ENCODE measurements at places on chromosomes 16 and 17. TPM values are rescaled to one million over a fixed set of nuclear protein-coding genes. Genes with fewer than 3 reads are reported as not detected.

CCDC78 gene
- 0.62 TPM for total RNA-seq

PSMD12 gene
- total RNA-seq = 23.0 TPM

C17orf100 gene
- 2.1 TPM for total RNA-seq

ITGB4 gene
- 50.5 TPM for total RNA-seq

- no peak for DNase-seq
These were observed 29.9 kb downstream of the YPEL2 start for GRCh38 chr17:59361386-59361785.

GRCh38 chr16:89422905-89423630 is 67.3 kb downstream of the ANKRD11 start:
- DNase-seq = no peak

GRCh38 chr16:29916979-29917378 is 9.0 kb downstream of the KCTD13 start:
- DNase-seq = no peak

- no peak for DNase-seq
These were observed 11.1 kb upstream of the PSMC5 start for GRCh38 chr17:63816123-63816522.

DNA sequence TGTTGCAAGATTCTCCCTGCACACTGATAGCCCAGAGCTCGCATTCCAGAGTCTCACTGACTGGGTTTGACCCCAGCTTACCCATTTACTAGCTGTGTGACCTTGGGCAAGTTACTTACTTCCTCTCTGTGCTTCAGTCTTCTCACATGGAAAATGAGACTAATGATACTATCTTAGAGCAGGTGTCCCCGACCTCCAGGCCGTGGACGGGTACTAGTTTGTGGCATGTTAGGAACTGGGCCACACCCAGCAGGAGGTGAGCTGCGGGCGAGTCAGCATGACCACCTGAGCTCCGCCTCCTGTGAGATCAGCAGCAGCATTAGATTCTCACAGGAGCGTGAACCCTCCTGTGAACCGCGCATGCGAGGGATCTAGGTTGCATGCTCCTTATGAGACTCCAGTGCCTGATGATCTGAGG is 15.8 kb downstream of the ANKFY1 start:
- DNase-seq = peak; percentile 38
